PC-3 (cell line): ENCODE measurements at places on chromosomes 2 and 18.

- H3K27ac ChIP-seq: no peak overlapping the region
- H3K4me3 ChIP-seq: no peak overlapping the region
- H3K27me3 ChIP-seq: no peaks in the 10 kb centered on the region
These were observed 28.4 kb upstream of the PXDN start for GRCh38 chr2:1772471-1773267.

- DNase-seq: no peak
- no peaks in the 10 kb centered on the region for H3K4me1 ChIP-seq
- no peak overlapping the region for H3K27ac ChIP-seq
- H3K4me3 ChIP-seq: no peak overlapping the region
- peaks cover 12% of the 10 kb centered on the region; the same call in 1 of the 2 replicates for H3K27me3 ChIP-seq
These were observed 34.6 kb downstream of the COPS7B start for GRCh38 chr2:231820786-231821303.

DNA sequence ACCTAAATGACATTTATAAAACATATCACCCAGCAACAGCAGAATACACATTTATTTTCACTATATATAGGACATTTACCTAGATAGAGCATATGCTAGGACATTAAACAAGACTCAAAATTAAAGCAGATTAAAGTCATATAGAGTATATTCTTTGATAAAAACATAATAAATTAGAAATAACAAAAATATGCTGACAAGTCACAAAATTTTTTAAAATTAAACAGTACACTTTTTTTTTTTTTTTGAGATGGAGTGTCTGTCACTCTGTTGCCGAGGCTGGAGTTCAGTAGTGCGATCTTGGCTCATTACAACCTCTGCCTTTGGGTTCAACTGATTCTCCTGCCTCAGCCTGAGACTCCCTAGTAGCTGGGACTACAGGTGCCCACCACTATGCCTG lies 758.9 kb upstream of the NRXN1 start:
- peaks cover 12% of the 10 kb centered on the region for H3K4me1 ChIP-seq
- no peaks in the 10 kb centered on the region for H3K36me3 ChIP-seq
- no peak overlapping the region for H3K4me3 ChIP-seq
- no peak overlapping the region for H3K27ac ChIP-seq

GRCh38 chr2:86525421-86526340 lies 37.6 kb downstream of the CHMP3 start:
- no peaks in the 10 kb centered on the region for H3K27me3 ChIP-seq
- no peak overlapping the region for H3K27ac ChIP-seq
- H3K4me3 ChIP-seq: no peak overlapping the region
- no peaks in the 10 kb centered on the region for H3K4me1 ChIP-seq
- no peak for DNase-seq

- H3K36me3 ChIP-seq: no peaks in the 10 kb centered on the region
- H3K27ac ChIP-seq: no peak overlapping the region
- no peaks in the 10 kb centered on the region for H3K27me3 ChIP-seq
- no peaks in the 10 kb centered on the region for H3K4me1 ChIP-seq
These were observed 90.3 kb downstream of the CCDC178 start for GRCh38 chr18:33350256-33350655.

DNA sequence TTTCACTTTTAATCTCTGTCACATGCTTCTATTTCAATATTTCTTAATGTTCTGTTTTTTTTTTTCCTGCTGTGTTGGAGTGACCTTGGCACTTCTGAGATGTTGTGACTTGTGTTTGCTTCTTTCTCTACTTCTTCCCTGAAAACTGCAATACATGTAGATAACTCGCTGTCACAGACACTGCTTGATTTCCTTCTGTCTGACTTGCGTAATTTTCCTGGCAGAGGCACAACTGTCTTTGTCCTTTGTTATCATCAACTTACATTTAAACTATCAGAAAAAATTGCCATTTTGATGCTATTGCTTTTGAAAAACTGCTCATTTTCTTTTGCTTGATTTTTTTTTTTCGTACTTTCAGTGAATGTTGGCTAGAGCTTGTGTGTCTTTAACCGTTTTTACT lies 69.0 kb downstream of the BABAM2 start:
- H3K4me3 ChIP-seq: no peak overlapping the region
- peak; percentile 49 for DNase-seq
- H3K27ac ChIP-seq: peak overlapping the region; percentile 50; the same call in 1 of the 2 replicates
- peaks cover 68% of the 10 kb centered on the region for H3K4me1 ChIP-seq

DNA sequence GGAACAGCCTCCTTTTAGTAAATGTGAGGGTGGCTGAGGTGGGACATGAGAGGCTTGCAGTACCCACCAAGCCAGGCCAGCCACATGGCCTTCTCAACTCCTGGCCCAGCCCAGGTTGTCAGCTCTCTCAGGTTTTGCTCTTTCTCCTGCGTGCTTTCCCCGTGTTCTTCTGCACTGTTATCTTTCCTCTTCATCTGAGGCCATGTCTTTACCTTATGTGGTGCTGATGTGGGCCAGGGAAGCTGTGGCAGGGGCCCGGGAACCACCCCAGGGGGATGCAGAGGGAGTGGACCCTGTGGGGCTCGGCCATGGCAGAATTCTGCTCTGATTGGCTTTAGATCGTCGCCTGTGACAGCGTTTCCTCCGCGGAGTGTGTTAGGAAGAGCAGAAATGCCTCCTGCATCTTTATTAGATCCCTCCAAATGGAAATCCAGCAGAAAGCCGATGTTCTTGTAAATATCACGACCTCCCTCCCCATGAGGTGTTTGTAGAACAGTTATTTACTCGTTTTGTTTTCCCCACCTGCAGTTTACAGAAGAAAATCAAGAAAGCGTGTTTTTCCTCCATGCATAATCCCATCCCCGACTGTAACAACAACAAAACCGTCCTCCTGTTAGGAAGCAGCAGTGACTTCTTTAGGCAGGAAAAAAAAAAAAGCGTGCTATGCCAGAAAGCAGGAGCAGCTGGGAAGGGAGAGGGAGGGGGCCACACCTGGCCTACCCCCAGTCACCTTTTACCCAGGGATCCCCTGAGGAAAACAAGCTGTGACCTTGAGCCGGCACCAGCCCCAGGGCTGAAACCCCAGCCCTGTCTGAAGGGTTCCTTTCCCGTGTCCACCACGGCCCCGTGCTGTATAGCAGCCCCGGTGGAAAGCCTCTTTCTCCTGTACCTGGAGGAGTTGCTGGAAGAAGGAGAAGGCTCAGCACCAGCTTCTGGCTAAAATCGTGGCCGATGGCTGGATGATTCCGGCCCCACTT lies 54.8 kb downstream of the HPCAL1 start:
- no peak overlapping the region for H3K4me3 ChIP-seq
- H3K4me1 ChIP-seq: peaks cover 5% of the 10 kb centered on the region; the same call in 1 of the 2 replicates
- H3K36me3 ChIP-seq: peaks cover 29% of the 10 kb centered on the region
- no peak overlapping the region for H3K27ac ChIP-seq

GRCh38 chr2:157329524-157329923 lies 3.9 kb upstream of the ERMN start:
- H3K27me3 ChIP-seq: no peaks in the 10 kb centered on the region
- peaks cover 13% of the 10 kb centered on the region for H3K4me1 ChIP-seq
- DNase-seq: peak; percentile 75
- no peak overlapping the region for H3K4me3 ChIP-seq

- no peak overlapping the region for H3K27ac ChIP-seq
- no peaks in the 10 kb centered on the region for H3K27me3 ChIP-seq
- no peak for DNase-seq
- H3K4me1 ChIP-seq: peaks cover 14% of the 10 kb centered on the region
- no peak overlapping the region for H3K4me3 ChIP-seq
These were observed 61.2 kb upstream of the B3GNT7 start for GRCh38 chr2:231334179-231334930.

- no peak overlapping the region for H3K4me3 ChIP-seq
- no peaks in the 10 kb centered on the region for H3K36me3 ChIP-seq
- peaks cover 43% of the 10 kb centered on the region for H3K4me1 ChIP-seq
- no peaks in the 10 kb centered on the region for H3K27me3 ChIP-seq
- no peak for DNase-seq
These were observed 53.1 kb downstream of the HS1BP3 start for GRCh38 chr2:20597860-20598183.

- H3K4me3 ChIP-seq: no peak overlapping the region
- no peaks in the 10 kb centered on the region for H3K4me1 ChIP-seq
- H3K27me3 ChIP-seq: no peaks in the 10 kb centered on the region
These were observed 13.6 kb upstream of the THADA start for GRCh38 chr2:43609290-43609918.

DNA sequence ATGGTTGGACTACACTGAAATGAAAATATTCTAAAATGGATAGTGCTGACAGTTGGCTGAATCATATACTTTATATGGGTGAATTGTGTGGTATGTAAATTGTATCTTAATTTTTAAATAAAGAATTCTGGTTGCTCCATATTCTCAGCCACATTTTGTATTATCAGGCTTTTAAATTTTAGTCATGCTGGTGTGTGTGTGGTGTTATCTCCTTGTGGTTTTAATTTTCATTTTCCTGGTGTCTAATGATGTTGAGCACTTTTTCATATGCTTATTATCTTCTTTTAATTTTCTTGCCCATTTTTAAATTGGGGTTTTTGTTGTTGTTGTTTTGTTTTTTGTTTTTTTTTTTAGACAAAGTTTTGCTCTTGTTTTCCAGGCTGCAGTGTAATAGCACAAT lies 3.8 kb upstream of the HIBCH start:
- H3K27me3 ChIP-seq: no peaks in the 10 kb centered on the region
- H3K27ac ChIP-seq: no peak overlapping the region
- DNase-seq: no peak
- H3K4me1 ChIP-seq: peaks cover 11% of the 10 kb centered on the region
- H3K4me3 ChIP-seq: no peak overlapping the region
- no peaks in the 10 kb centered on the region for H3K36me3 ChIP-seq

DNA sequence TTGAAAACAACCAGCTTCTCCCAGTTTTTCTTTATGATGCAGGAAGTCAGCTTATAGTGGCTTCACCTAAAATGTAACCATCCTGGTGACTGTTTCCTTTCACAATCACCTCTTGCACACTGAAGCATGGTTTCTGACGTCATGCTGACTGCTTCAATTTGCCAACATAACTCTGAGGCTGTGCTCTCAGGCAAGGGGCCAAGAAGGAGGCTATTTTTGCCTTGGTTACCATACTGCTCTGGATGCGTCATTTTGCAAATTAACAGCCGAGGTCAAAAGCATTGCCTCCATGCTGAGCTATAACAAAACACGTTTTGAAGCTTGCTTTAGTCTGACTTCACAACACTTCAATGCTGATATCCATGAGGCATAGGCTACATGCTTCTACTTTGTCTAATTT lies 397.8 kb downstream of the METTL4 start:
- no peaks in the 10 kb centered on the region for H3K27me3 ChIP-seq
- H3K27ac ChIP-seq: peak overlapping the region; percentile 42; the same call in 1 of the 2 replicates
- peaks cover 26% of the 10 kb centered on the region for H3K4me1 ChIP-seq
- H3K36me3 ChIP-seq: no peaks in the 10 kb centered on the region

DNA sequence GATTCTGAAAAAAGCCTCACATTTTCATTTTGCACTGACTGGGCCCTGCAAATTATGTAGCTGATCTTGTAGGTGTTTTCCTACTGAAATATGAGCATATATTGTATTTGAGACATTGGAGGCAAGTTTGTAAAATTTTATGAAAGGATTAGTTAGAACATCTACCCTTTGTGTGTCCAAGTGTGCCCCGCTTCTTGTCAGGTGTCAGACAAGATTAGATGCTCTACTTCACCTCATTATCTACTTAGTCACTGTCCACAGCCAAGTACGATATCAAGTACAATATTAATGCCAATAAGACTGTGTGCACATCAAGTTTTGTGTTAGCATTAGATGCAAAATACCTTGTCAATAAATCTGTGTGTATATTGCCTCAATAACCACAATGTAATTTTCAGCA lies 67.8 kb upstream of the RPRM start:
- no peak overlapping the region for H3K4me3 ChIP-seq
- H3K36me3 ChIP-seq: no peaks in the 10 kb centered on the region
- H3K27me3 ChIP-seq: no peaks in the 10 kb centered on the region
- DNase-seq: no peak

GRCh38 chr2:8552293-8552801 lies 129.5 kb upstream of the ID2 start:
- H3K27ac ChIP-seq: no peak overlapping the region
- peaks cover 12% of the 10 kb centered on the region for H3K4me1 ChIP-seq
- DNase-seq: no peak
- H3K36me3 ChIP-seq: no peaks in the 10 kb centered on the region
- H3K27me3 ChIP-seq: no peaks in the 10 kb centered on the region

GRCh38 chr2:213678437-213679218 lies 394.4 kb downstream of the SPAG16 start:
- H3K4me3 ChIP-seq: no peak overlapping the region
- no peaks in the 10 kb centered on the region for H3K27me3 ChIP-seq
- no peak for DNase-seq

- H3K4me3 ChIP-seq: no peak overlapping the region
- no peaks in the 10 kb centered on the region for H3K27me3 ChIP-seq
- H3K27ac ChIP-seq: no peak overlapping the region
- DNase-seq: no peak
- no peaks in the 10 kb centered on the region for H3K4me1 ChIP-seq
These were observed 101.1 kb downstream of the PIGN start for GRCh38 chr18:62085756-62086155.

GRCh38 chr2:58594175-58594574 lies 353.1 kb upstream of the FANCL start:
- H3K4me1 ChIP-seq: peaks cover 8% of the 10 kb centered on the region; the same call in 1 of the 2 replicates
- H3K36me3 ChIP-seq: no peaks in the 10 kb centered on the region
- H3K27me3 ChIP-seq: no peaks in the 10 kb centered on the region

DNA sequence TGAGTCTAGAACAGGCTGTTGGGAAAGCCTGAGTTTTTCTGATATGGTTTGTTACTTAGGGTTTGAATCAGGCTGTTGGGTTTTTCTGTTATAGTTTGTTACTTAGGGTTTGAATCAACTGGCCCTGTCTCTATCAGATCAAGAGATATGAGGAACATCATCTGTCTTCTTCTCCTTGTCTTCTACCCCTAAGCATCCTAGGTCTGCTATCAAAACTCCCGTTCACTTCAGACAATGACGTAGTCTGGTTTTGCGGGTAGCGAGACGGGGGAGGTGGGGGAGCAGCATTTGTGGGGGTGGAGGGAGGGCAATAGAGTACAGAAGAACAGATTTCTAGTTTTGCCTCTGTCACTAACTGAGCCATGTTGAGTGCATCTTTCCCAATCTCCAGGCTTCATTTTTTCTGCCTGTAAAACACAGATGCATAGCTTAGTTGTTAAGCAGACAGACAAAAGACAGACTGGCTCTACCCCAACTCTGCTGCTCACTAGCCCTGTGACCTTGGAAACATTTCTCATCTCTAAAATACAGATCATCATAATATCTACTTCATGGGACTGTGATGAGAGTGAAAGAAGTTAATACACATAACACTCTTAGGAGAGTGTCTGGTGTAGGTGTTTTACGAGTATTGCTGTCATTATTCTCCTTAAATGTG lies 9.1 kb downstream of the TNP1 start:
- H3K27me3 ChIP-seq: peaks cover 14% of the 10 kb centered on the region; the same call in 1 of the 2 replicates
- H3K36me3 ChIP-seq: no peaks in the 10 kb centered on the region
- no peak overlapping the region for H3K27ac ChIP-seq
- no peaks in the 10 kb centered on the region for H3K4me1 ChIP-seq
- no peak overlapping the region for H3K4me3 ChIP-seq

DNA sequence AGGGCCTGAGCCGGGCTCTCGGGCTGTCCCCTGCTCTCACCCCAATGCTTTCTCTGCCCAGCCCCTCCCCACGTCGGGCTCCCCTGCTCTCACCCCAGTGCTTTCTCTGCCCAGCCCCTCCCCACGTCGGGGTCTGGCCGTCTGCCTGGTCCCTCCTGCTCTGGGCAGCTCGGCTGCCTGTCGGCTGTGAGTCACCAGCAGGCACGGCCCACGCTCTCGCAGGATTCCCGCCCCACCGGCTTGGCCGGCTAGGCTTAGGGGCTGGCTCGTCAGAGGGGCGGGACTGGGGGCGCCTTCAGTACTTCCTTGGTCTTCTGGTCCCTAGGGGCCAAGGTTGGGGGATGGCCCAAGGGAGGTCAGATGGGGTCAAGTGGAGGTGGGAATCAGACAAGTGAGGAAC lies 3.3 kb downstream of the BOK start:
- H3K4me3 ChIP-seq: peak overlapping the region; percentile 38
- peak; percentile 89 for DNase-seq
- H3K4me1 ChIP-seq: peaks cover 43% of the 10 kb centered on the region
- H3K36me3 ChIP-seq: no peaks in the 10 kb centered on the region
- peak overlapping the region; percentile 39 for H3K27ac ChIP-seq
